ENCODE measurements at places on chromosomes 11 and 22.
A peak's percentile ranks its signal among the peaks of the same experiment; 100 is the strongest.

DNA sequence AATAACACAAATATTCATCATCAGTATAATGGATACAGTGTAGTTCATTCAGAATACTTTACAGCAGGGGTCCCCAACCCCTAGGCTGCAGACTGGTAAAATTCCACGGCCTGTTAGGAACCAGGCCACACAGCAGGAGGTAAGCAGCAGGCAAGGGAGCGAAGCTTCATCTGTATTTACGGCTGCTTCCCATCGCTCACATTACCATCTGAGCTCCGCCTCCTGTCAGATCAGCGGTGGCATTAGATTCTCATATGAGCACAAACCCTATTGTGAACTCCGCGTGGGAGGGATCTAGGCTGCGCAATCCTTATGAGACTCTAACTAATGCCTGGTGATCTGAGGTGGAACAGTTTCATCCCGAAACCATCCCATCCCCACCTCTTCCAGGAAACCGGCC, 125.1 kb downstream of the SERGEF start:
- no peak for DNase-seq

DNA sequence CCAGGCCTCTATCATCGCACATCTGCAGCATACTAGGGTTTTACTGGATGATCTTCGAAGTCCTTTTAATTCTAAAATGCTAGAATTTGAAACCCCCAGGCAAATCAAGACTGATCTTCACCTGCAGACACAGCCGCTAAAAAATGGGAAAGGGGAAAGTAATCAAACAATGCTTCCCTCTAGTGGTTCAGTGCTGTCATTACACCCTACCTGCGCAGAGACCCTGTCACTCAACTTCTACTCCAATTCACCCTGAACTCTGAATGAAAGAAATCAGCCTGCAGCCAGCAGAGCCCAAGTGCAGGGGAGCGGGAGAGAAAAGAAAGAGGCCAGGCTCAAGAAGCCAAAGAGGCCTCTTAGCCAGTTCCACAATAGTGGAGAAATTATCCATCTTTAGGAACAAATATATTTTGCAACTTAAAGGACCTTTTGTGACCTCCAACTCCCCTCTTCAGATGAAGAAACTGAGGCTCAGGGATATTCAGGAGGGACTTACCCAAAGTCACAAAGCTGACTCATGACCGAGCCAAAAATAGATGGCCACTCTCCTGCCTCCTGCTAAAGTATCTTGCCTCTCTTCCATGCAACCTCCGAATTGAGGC, 33.0 kb downstream of the SERGEF start:
- DNase-seq: no peak

GRCh38 chr11:88813233-88813915, 252.4 kb downstream of the GRM5 start:
- DNase-seq: no peak

- no peak for DNase-seq
These were observed 11.9 kb downstream of the LARGE1 start for GRCh38 chr22:33908171-33909074.

DNA sequence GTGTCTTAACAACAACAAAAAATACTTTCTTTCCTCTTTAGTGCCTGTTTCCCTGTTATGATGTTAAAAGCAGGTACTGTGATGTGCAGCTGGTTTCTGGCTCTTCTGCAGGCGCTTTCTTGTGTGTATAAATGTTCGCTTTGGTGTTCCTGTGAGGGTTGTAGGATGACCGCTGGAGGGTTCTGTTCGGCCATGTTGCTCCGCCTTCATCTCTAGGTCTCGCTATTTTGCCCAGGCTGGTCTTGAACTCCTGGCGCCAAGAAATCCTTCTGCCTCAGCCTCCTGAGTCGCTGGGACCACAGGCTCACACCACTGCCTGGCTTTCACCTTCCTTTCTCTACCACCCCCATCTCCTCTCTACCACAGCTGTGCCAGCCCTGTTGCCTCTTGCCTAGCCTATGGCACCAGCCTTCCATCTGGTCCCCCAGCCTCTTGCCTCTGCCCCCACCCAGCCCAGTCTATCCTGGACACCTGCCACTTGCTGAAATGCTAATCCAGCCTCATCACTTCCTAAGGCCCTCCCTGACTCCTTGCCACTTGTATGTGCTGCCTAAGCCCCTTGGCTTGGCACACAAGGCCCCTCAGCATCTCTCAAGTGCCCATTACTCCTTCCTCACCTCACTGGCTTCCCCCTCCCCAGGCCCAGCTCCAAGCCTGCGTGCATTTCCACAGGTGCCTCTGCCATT, 5.5 kb downstream of the LRRC74B start:
- no peak for DNase-seq

DNA sequence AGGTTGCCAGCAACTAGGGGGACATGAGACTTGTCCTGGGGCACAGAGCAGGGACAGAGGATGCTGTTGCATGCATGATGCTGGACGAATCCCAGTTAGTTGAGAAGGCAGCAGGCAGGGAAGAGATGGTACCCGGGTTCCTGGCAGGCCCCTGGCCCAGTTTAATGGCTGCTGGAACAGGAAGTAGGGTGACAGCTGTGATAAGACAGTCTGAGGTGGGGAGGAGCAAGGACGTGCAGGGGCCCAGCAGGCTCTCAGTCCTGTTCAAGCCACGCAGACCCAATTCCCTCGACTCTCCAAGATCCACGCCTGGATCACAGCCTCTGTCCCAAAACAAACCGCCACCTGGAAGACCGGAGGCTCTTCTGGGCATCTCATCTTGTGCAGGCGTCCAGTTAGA, 32.0 kb downstream of the LRRC10B start:
- no peak for DNase-seq

- DNase-seq: no peak
These were observed 7.4 kb upstream of the CLPB start for GRCh38 chr11:72441752-72442207.

DNA sequence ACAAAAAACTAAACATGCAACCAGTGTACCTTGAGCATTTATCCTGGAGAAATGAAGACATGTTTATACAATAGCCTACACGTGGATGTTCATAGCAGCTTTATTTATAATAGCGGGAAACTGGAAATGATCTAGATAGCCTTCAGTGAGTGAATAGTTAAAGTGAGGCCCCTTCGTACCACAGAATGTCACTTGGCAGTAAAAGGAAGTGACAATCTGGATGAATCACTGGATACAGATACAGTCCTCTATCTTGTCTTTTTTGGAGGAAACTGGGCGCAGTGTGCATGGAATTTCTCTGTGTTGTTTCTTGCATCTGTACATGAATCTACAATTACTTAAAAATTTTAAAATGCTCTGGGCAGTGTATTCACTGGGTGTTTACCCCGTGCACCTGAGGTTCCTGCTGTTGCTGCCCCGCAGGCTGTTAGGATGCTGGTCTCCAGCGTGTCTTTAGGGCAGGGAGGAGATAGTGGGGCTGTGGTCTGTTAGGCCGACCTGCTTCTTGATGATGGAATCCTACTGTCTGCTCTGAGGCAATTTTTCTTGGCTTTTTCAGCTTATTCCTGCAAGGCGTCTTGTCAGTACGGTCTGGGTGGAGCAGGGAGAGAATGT, 23.2 kb downstream of the DERL3 start:
- no peak for DNase-seq

DNA sequence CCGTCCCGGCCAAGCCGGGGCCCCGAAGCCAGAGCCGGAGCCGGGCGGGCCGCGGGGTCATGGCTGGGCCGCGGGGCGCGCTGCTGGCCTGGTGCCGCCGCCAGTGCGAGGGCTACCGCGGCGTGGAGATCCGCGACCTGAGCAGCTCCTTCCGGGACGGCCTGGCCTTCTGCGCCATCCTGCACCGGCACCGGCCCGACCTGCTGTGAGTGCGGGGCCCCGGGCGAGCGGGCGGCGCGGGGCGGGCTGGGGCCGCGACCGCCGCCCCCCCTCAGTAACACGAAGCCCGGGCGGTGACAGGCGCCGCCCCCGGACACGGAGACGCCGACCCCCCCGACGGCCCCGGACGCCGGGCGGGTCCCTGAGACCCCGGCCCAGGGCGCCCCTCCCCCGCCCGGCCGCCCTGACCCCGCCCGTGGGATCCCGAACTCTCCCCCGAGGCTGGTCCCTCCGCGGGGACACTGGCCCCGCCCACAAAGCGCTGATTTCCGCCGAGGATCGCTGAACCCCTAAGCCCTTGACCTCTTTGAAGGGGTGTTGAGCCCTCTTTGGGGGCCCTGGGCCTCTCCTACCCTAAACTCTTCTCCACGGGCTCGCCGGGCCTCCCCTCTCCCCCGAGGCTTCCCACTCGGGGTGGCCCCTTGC, 389 bp downstream of the MICALL1 start:
- DNase-seq: peak; percentile 56

DNA sequence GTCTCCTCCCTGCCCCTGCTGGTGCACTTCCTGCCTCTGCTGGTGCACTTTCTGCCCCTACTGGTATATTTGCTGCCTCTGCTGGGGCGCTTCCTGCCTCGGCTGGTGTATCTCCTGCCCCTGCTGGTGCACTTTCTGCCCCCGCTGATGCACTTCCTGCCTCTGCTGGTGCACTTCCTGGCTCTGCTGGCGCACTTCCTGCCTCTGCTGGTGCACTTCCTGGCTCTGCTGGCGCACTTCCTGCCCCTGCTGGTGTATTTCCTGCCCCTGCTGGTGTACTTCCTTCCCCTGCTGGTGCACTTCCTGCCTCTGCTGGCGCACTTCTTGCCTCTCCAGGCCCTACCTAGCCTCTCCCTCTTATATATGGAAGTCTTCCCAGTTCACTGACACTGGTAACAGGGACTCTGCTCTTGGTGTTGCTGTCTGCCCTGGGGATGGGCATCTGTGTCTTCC, 10.1 kb downstream of the MTFP1 start:
- peak; percentile 64 for DNase-seq

GRCh38 chr22:47623066-47623762, 860.8 kb downstream of the TBC1D22A start:
- DNase-seq: no peak

GRCh38 chr11:129434641-129435498, 59.2 kb downstream of the BARX2 start:
- DNase-seq: no peak

- DNase-seq: no peak
These were observed 42.1 kb downstream of the SLC1A2 start for GRCh38 chr11:35377262-35377661.

DNA sequence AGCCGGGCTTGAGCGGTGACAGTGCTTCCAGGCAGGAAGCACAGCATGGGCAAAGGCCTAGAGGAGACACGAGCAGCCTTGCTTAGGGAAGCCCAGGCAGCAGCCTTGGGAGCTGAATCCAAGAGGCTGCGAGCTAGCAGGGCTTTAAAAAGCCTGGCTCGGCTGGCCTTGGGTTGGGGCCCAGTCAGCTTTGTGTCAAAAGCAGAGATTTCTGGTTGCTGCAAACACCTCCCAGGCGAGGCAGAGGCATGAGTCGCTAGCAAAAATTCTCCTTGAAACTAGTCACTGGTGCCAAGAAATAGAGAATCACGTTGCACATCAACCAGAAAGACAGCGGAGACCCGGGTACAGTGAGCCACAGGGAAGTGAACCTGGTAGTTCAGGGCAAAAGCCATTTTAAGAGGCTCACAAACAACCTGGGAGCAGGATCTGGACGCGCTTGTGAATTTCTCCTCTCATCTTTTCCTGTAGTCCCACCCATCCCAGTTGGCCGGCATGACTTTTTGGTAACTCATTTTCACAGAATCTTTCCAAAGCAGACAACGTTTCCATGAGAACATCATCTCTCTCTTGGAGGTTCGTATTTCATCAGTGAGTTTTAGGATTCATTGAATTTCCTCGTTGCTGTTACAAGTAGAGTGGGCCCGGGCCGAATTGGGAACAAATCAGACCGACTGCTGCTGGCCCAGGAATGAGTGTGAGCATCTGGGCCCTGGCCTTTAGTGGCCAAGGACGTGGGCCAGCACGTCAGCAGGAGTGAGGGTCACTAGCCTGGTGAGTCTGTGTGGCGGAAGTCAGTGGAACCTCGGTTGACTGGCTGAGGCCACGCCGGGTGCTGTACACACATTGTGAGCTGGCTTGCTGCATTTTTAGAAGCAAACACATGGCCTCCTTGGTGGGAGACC, 16.4 kb upstream of the FGF4 start:
- no peak for DNase-seq

DNA sequence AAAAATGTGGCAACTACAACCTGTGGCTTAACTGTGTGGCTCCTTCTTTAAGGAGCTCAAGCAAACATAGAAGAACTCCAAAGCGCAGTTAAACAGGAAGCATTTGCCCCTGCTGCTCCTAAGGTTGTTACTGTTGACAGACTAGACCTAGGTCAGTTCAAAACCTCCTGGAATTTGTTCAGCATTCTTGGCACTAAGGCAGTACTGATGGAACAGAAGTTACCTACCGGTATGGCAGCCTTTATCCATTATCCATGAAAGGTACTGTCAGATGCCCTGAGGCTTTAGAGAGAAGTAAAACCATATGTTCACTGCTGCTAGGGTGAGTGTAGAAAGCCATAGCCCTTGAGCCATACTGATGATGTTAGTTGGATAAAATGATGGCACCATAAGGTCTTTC, 916.5 kb upstream of the FAT3 start:
- no peak for DNase-seq

DNA sequence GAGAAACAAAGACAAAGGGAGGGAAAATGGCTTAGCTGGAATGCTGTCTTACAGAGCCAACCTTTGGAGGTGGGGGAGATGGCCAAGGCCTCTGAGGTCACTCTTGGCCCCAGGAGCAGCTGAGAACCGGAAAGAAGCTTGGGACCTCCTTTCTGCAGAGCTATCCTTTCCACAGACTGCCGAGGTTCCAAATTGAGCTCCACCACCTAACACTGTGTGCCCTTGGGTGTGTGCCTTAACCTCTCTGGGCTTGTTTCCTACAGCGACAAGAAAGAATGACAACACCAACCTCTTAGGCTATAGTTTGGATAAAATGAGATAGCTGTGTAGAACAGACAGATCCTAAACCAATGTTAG, 23.2 kb downstream of the RTN4RL2 start:
- no peak for DNase-seq

DNA sequence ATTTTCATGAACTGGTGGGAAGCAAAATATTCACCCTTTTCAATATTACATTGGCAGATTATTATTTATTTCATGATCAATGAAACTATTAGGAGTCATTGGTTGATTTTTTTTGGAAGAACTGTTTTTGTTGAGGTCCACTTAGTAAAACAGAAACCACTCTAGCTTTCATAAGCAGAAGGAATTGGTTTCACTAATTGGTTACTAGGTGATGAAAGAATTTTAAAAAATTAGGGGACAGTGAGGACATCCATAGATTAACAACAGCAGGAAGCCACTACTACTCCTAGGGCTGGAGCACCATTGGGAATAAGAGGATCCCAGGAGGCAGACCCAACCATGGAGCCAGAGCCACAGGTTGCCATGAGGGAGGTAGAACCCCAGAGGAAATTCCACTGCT, 74.4 kb upstream of the KCNA4 start:
- no peak for DNase-seq

DNA sequence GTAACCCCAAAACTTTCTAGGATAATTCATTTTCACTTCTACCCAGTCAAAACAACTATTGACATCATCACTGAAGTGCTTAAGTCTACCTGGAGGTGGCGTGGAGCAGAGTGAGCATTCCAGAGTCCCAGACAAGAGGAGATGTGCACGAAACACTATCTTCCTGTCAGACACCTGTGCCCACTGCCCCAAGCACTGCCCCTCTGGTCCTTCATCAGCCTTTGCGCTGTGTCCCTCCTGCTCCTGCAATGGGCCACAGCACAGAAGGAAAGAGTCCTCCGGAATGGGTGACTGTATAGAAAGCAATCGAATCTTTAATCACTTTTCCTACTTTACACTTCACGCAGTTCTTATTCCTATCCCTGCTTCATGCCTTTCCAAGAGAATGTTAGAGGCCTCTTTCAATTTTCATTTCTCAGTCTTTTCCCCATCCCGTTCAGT, 512 bp upstream of the GRIA4 start:
- DNase-seq: no peak
